ENCODE measurements at places on chromosomes 5 and 9.

- DNase-seq: no peak
These were observed 44.0 kb upstream of the MAN2A1 start for GRCh38 chr5:109645707-109646192.

GRCh38 chr5:112878760-112879159, 17.7 kb downstream of the SRP19 start:
- DNase-seq: no peak

DNA sequence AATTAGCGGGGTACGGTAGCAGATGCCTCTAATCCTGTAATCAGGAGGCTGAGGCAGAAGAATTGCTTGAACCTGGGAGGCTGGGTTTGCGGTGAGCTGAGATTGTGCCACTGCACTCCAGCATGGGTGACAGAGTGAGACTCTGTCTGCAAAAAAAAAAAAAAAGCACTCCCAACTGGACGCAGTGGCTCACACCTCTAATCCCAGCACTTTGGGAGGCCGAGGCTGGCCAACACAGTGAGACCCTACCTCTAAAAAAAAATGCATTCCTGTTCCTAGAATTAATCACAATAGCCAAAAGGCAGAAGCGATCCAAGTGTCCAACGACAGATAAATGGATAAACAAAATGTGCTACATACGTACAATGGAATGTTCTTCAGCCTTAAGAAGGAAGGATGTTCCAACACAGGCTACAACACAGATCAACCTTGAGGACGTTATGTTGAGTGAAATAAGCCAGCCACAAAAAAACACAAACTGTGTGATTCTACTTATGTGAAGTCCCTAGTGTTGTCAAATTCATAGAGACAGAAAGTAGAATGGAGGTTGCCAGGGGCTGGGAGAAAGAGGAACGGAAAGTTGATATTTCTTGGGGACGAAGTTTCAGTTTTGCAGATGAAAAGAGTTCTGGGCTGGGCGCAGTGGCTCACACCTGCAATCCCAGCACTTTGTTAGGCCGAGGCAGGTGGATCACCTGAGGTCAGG, 13.8 kb downstream of the FAM78A start:
- no peak for DNase-seq

GRCh38 chr9:114908104-114908622, 22.2 kb downstream of the TNFSF8 start:
- peak; percentile 92 for DNase-seq

GRCh38 chr9:99433555-99433954, 211.5 kb downstream of the SEC61B start:
- no peak for DNase-seq

DNA sequence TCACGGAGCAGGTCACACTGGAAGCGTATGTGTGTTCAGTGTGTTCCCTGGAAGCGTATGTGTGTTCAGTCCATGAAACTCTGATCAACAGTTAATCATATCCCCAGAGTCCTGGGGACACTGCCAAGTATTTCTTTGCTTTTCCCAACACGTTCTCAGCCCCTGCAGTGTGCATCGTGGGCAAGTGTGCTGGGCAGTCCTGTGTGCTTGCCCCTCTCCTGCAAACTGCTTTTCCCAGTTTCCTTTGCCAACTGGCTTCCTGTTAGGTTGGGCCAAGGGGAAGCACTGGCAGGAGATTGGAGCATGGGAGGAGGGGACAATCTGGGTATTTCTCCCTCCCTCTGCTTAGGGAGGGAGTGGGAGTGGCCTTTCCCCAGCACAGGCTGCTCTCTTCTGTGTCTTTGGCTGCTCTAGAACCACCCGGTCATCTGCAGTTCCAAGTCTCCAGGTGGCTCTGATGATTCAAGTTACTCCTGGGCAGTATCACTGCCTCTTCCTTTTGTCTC, 36.8 kb upstream of the NEK6 start:
- DNase-seq: no peak

DNA sequence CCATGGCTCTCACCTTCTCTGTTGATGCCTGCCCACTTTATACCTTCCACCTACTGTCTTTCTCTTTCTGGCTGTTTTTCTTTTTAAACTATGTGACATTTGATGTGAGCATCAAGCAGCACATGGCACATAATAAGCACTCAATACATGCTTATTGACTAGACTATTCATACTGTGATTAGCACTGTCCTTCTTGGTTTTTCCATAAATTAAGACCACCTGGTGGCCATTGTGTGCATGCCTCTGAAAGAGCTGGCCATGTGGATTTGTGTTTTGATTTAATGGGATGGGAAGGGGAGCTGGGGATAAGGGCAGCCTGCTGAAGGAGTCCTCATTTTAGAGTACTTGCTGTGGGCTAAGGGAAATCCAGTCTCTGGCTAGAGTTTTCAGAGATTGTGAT, 79.4 kb downstream of the ARHGEF28 start:
- no peak for DNase-seq

DNA sequence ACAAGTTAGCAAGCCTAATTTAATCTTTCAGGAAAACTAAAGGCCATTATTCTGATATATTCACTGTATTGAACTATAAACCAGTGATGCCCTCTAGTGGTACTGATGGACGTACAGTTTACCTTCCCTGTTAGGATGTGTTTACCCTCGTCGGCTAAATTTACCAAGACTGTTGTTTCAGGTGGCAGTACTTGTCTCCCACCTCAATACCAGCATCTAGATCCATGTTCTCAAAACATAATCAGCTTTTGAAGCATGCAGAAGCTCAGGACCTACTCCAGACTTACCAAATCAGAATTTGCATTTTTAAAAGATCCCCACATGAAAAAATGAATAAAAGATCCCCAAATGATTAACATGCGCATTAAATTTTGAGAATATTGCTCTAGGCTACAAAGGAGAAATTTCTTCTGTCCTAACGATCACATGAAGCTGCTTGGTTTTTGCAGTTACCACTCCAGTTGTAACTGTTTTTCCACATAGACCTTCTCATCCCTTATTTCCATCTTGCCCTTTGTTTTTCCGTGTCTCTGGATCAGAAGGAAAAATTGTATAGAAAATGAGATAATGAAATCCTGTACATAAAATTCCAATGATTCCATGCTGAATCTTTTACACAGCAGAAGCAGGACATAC, 3.2 kb upstream of the BAAT start:
- peak; percentile 1 for DNase-seq

DNA sequence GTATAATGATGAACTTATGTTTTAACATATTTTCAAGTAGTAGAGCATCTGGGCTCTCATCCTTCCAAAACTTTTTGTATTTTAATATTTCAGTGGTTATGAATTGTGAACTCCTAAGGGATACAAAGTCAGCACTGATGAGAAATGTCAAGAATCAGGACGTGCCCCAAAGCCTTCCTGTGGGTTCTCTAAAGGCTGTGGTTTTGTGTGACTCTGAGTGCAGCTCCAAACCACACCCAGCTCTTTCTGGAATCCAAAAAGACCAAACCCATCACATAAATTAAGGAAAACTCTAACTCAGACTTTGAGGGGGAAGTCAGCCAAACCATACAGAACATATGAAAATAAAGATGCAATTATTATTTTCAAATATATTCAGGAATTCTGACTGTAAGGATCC, 40.8 kb upstream of the SMU1 start:
- no peak for DNase-seq

DNA sequence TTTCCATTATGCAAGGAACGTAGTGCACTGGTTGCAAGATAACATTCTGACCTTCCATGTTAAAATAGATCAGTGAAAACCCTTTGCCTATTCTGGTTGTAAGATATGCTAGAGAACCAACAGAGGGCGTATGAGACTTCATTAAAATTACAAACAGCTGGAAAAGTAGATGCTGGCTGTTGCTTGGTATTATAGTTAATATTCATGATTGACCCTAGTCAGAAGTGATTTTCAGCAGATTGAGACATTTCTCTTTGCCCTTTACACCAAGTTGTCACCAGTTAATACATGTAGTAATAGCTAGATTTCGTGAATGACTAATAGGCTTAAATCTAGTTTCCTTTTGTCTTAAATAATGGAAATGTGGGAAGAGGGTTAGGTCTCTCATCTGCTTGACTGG, 13.8 kb upstream of the FGF18 start:
- no peak for DNase-seq

DNA sequence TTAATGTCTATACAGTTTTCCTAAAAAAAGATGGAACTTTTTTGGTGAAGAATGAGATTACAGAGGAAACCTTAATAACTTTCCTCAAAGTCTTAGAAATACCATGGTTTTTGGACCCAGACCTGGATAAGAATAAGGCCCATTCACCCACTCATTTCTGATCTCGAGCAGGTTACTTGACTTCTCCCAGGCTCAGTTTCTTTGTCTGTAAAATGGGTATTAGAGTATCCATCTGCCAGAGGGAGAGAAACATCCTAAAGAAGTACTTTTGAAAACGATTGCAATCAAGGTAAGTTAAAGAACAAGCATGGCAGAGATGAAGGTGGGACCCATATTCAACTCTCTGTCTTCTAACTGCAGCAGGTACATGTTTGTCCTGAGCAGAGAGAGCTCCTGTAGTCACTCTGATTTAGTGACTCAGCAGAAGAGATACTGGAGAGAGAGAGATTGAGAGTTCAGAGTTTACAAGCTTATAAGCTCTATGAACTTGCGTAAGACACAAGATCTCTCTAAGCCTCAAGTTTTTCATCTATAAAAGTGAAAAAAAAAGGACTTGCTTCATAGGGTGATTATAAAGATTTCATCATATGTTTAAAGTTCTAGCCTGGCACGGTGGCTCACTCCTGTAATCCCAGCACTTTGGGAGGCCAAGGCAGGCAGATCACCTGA, 379.4 kb upstream of the SGCD start:
- no peak for DNase-seq

DNA sequence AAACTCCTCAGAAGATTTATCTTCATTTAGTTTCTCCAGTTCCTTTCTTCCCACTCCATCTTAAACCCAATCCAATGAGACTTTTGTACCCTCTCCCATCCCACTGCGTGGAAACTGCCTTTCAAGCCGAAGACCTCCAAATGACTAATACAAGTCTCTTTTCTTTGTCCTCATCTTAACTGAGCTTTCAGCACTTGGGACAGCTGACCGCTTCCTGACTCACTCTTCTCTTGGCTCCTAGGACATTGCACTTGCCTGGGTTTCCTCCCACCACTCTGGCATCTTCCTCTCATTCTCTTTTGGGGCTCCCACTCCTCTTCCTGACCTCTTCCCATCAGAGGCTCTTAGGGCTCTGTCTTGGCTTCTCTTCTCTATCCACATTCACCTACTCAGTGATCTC, 243.7 kb downstream of the HSPA4 start:
- DNase-seq: no peak

GRCh38 chr9:37801287-37801850, 772 bp downstream of the DCAF10 start:
- no peak for DNase-seq

DNA sequence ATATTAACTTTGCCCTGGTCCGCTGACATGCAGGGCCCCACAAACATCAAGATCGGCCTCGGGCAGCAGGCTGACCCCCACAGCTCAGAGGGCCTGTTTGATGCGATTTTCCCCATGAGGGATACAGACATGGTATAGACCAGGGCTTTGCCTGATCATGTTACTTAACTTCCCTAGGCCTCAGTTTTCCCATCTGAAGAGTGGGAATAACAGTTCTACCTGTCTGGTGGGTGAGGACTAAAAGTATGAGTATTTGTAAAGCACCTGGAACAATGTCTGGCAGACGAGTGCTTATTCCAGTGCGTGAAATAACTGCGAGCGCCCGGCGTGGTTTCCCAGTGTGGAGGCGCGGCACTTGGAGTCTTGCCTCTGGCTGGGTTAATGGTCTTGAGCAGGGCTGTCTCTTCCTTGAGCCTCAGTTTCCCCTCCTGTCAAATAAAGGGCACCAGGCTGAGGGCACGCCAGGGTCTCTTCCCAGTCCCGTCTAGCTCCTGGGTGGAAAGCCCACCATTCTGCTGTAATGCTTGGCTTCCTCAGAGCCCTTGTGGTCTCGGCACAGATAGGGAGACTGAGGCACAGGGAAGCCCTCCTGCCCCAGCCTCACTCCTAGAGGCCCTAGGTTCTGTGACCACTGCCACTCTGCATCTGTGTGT, 47.2 kb downstream of the ASS1 start:
- DNase-seq: no peak

DNA sequence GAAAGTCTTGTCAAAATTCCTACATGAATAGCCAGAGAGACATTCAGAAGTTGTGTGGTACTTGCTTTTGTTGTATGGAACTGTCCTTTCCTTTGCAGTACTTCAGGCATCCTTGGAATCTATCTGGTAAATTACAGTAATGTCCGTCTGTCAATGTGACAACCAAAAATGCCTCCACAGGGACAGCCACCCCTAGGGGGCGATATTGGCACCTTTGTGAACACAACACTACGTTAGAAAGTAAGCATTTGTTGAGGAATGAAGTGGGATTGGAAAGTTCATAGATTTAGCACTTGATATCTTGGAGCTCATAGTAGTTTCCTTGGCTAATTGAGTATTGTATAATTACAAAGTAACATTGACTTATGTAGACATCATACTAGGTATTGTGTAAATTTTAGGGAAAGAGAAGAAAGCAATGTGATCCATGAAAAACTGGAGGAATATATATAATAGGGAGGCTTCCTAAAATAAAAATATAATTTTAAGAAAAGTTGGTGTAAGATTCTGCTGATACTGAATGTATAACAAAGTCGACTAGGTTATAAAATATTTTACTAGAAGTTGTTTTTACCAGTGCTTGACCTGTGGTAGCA, 32.7 kb downstream of the TMEFF1 start:
- DNase-seq: peak; percentile 5

GRCh38 chr5:22678886-22679285, 174.3 kb downstream of the CDH12 start:
- DNase-seq: no peak

DNA sequence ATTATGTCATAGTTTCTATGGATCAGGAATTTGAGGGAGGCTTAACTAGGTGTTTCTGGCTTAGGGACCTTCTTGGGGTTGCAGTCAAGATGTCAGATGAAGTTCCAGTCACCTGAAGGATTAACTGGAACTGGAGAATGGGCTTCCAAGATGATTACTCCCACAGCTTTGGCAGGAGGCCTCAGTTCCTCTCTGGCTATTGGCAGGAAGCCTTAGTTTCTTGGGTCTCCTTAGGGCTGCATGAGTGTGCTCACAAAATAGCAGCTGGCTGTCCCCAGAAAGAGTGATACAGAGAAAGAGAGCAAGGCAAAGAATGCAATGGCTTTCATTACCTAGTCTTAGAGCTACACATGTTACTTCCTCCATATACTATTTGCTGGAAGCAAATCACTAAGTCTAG, 138.1 kb upstream of the TLE4 start:
- no peak for DNase-seq

GRCh38 chr5:175797521-175798038, 73.8 kb upstream of the CPLX2 start:
- peak; percentile 81 for DNase-seq

- DNase-seq: no peak
These were observed 281.1 kb upstream of the MAP3K1 start for GRCh38 chr5:56534102-56534829.
